ENCODE measurements at places on chromosomes 3 and 15.

DNA sequence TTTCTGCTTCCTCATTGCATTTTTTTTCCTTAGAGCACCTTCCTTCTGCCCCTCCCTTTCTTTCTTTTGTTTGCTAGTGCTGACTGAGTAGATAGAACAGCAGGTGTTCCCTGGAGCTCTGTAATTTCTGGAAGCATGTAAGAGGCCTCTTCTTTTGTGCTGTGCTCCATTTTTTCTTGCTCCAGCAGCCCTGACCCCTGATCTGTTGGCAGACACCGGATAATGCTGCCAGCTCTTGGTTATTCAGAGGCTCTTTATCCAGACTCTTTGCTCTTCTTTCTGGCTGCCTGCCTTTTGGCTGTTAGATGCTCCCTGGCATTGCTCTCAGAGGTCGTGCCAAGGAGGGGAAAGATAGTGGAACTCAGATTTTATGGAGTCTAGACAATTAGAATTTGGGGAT is 104.4 kb upstream of the RBMS3 start:
- no peak for DNase-seq

- DNase-seq = no peak
Observed at GRCh38 chr15:57924598-57924997, 140.9 kb downstream of the ALDH1A2 start.

DNA sequence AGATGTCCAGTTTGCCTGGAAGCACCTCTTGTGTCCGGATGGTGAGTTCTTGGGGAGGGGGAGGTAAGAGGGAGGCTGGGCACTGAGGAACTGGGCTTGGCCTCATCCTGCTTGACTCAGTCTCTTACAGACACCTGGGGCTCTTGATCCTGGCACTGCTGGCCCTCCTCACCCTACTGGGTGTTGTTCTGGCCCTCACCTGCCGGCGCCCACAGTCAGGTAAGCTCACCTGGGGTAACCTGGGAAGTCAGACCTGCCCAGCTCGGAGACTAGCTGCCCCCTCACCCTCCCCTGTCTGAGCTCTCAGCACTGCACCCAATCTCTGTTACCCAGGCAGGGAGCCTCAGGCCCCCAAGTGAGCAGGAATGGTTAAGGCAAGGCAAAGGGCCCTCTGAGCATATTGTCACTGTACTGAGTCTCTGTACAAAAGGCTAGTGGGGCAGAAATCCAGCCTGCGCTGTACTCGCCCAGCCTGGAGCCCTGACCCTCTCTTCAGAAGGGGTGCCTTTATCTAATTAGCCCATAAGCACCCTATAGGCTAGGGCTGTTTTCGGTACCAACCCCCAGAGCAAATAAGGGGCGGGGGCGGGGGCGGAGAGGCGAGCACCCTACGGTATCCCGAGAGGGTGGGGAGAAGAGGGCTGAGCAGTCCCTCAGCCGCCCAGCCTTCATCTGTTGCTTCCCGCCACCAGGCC is 2.2 kb upstream of the IL17RC start:
- DNase-seq = no peak

DNA sequence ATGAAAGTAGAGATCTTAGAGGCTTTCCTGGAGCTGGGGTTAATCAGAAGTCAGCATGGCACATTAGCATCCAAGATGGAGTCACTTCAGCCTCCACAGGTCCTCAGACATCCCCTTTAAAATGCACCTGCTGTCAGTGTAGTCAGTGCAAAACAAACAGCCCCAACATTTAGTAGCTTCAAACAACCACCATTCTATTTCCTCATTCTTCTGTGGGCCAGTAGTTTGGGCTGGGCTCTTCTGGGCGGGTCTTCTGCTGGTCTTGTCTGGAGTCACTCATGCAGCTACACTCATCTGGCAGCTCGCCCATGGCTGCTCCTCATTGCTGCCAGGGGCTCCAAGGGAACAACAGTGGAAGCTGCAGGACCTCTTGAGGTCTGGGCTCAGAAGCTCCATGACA is 99.9 kb downstream of the TLE3 start:
- peak; percentile 49 for DNase-seq

- no peak for DNase-seq
Observed at GRCh38 chr3:1501406-1502115, 408.7 kb downstream of the CNTN6 start.

DNA sequence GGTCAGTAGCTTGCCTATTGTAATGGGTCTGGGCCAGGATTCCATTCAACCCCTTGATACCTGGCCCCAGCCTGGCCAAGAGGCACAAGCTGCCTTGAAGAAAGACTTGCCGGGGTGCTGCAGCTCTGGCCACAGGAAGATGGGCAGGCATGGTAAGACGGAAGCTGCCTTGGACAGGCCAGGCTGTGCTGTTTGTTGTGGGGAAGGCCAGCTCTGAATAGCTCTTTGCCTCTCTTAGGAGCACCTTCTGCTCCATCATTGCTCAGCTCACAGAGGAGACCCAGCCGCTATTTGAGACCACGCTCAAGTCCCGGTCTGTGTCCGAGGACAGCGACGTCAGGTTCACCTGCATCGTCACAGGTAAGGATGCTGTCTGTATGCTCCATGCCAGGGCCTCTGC is 10.1 kb downstream of the ALPK3 start:
- DNase-seq = no peak

- peak; percentile 64 for DNase-seq
Observed at GRCh38 chr15:67744331-67745072, 80.8 kb upstream of the SKOR1 start.

- no peak for DNase-seq
Observed at GRCh38 chr3:185862920-185863319, 38.1 kb upstream of the IGF2BP2 start.

GRCh38 chr3:29708884-29709283 is 428.0 kb downstream of the RBMS3 start:
- DNase-seq = no peak

DNA sequence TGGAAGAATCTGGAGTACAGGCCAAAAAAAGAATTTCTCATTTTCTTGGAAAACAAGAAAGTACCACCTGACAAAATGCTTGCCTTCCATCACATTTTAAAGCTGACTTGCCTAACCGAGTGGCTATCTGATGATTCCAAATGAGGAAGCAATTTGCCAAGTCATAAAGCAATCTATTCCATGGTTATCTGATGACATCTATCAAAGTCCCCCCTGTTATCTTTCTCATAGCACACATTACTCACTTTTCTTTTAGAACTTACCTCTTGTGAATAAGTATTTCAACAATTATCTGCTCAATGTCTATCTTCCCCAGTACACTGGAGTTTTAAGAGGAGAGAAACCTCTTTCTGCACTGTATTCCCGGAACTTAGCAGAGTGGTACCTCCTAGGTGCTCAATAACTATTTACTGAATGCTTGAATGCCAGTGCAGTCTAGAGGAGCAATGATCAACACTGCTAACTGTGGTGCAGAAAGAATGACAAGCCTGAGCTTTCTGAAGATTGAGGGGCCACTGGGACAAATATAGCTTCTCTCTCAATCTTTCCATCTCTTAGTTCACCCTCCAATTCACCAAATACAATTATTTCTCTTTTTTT is 186.3 kb upstream of the ATP11B start:
- DNase-seq = no peak

DNA sequence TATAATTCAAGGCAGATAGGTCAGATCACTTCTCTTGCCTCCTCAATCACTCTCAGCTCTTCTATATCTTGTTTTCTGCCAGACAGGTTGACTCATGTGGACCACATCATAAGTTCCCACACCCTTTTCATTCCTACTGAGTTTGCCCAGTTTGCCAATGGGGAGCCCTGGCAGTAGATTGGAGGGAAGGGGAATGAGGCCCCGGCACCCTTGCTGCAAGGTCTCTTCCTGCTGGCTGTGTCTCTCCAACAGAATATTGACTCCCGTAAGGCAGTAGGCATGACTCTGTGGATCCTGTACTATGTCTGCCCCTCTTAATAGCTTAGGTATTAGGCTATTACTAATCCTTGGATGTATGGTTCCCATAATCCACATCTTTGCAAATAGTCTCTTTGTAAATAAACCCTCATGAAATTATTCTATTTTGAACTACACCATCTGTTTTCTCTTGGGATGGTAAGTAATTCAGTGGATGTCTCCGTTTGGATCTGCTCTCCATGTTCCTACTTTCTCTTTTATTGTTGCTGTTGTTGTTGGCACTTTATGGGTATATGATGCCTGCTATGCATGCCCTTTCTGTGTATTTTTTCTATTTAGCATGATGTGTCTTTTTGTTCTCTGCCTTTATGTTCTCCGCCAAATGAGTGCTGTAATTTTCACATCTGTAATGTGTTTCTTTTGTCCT is 65.5 kb upstream of the DCBLD2 start:
- DNase-seq = no peak

GRCh38 chr3:187368251-187369088 is at the start of gene RTP4:
TSS of gene RTP4 (plus strand) at chr3:187368385. CDS start at chr3:187368442, 57 bp downstream.
- DNase-seq = peak; percentile 11

- DNase-seq = no peak
Observed at GRCh38 chr3:46549408-46549904, 16.6 kb downstream of the LRRC2 start.

- DNase-seq = no peak
Observed at GRCh38 chr3:114743746-114744485, 403.2 kb downstream of the ZBTB20 start.

GRCh38 chr3:131733086-131733841 is 230.5 kb upstream of the MRPL3 start:
- no peak for DNase-seq

DNA sequence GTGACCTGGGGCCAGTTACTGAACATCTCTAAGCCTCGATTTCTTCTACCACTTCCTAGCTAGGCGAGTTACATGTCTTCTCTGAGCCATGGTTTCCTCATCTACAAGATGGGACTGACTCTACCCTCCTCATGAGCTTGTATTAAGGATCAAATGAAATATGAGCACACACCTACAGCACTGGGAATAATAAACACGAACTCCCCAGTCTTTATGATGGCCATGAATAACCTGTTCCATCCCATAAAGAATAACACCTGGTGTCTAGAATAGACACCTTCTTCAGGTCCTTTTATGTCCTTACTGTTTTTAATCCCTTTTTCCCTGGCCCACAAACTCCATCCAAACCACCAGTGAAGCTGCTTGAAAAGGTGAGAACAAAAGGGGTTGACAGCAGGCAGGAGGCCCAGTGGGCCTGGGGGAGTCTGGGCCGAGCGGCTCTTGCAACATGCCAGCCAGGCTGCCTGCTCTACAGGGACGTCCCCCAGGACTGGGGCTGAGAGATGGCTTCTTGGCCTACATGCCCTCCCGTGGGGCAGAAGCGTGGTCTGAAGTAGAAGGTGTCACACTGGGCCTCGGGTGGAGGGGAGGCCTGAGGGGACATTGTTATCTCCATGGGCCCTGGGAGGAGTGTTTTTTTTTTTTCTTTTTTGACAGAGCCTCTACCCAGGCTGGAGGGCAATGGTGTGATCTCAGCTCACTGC is 178.2 kb downstream of the RAB11A start:
- no peak for DNase-seq

Measured in fibroblast of skin of abdomen (primary cell).